ENCODE measurements at places on chromosomes 1 and 21.

- no peak for DNase-seq
Measured at GRCh38 chr1:211610779-211611556, 32.0 kb upstream of the SLC30A1 start.

- no peak for DNase-seq
Measured at GRCh38 chr1:221444346-221444745, 297.5 kb downstream of the DUSP10 start.

DNA sequence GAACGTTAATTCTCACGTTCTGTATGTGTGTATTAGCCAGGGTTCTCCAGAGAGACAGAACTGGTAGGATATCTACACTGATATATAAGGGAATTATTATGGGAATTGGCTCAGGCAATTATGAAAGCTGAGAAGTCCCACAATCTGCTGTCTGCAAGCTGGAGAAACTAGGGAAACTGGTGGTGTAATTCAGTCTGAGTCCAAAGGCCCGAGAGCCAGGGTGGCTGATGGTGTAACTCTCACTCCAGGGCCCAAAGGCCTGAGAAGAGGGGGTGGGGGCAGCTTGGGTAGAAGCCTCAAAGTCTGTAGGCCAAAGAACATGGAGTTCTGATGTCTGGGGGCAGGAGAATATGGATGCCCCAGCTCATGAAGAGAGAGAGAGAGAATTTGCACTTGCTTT is 13.3 kb upstream of the VASH2 start:
- no peak for DNase-seq

DNA sequence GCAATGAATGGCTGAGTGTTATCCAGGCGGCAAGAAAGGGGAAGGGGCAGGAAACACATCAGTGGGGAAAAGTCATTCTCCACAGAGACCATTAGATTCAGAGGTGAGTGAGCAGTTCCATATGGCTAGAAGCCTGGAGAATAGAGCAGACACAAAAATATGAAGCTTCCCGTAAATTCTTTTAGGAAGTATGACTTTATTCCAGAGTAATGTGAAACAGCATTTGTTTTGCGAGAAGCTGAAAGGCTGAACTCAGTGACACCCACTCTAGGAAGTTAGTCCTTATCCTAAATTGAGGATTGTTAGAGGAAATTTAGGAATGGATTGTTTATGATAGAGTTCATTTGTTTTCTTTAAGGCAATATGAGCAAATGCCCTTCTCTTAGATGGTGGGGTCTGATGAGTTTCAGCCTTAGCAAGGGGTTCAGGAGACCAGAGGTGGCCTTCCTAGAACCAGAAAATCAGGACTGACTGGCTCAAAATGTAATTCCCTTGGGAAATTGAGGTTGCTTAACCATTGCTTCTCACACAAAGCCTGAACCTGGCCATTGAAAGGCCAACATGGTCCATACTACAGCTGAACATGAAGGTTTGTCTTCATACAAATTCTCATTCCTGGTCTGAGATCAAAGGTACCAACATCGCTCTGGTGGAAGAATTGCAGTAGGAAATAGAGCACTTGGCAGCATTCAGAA is 167.5 kb downstream of the TPR start:
- no peak for DNase-seq

- DNase-seq, result no peak
Measured at GRCh38 chr1:235078480-235079381, 49.9 kb downstream of the TOMM20 start.

DNA sequence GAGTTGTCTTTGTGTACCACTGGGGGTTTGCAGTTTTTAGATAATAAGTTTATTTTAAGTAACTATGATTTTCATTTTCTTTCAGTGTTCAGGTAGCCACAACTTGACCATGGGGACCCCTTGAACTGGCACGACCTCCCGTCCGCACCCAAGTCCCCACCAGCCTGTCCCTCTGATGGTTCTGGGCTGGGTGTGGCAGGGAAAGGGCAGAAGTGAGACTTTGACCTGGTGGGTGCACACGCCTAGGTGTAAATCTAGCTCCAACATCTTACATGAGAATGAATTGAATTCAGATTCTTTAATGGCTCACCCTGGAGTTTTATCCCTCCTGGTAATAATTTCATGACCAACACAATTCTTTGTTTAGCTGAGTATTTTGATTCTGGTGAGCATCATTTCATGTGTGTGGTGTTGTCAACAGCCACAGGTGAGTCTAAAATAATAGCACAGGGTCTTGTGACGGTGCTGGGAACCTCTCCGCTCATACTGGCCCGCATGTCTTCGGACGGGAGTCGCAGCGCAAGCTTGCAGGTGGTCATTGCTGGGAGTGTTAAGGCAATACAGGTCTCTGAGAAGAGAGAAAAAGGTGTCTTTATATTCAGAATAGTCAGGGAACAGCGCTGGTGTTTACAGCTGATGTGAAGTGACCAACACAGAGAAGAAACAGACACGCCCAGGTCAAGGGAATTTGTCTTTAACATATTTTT is 50.8 kb upstream of the POFUT2 start:
- no peak for DNase-seq

- DNase-seq, result no peak
Measured at GRCh38 chr1:184648856-184649201, 105.8 kb downstream of the EDEM3 start.

DNA sequence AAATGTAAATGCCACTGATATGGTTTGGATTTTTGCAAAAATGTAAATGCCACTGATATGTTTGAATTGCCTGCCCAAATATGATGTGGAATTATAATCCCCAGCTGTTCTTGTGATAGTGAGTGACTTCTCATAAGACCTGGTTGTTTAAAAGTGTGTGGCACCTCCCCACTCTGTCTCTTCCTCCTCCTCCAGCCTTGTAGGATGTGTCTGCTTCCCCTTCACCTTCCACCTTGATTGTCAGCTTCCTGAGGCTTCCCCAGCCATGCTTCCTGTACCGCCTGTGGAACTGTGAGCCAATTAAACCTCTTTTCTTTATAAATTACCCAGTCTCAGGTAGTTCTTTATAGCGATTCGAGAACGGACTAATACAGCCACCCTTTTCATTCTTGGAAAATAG is 1.3 kb upstream of the CCT8 start:
- no peak for DNase-seq

DNA sequence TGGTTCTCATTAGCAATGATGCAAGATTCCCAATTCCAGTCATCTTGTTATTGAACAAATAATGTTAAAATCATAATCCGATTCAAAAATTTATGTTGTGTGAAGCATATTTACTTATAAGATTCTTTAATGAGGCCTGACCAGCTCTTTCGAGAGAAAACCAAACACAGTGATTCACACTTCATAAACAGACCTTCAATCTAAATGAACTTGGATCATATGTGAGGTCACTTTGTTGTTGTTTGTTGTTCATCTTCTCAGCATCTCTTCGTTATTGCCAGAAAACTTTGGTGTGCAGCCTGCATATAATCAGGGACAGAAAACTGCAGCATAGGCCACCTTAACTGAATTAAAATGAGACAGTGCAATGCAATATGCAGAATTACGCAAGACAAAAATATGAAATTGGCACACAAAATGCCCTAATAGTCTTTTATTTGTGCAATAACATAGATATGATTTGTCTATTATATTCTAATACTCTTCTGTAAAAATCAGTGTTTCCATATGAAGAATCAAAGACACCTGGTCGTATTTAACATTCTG is 30.1 kb downstream of the NCAM2 start:
- no peak for DNase-seq

DNA sequence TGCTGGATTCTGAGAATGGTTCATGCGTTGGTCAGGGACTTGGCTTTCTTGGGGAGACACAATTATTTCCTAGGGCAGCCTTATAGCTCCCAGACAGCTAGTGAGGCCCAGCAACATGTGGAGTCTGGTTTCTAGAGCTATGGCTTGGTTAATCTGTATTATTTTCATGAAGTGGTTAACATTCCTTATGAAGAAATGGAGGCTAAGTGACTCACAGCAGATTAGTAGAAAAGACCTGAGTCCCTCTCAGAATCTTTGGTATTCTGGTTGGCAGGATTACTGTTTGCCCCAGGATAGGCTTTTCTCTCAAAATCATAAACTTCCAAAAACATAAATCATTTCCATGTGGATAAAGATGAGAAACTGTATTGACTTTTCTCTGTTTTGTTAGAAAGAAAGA is 42.3 kb downstream of the DUSP10 start:
- DNase-seq, result peak; percentile 48

DNA sequence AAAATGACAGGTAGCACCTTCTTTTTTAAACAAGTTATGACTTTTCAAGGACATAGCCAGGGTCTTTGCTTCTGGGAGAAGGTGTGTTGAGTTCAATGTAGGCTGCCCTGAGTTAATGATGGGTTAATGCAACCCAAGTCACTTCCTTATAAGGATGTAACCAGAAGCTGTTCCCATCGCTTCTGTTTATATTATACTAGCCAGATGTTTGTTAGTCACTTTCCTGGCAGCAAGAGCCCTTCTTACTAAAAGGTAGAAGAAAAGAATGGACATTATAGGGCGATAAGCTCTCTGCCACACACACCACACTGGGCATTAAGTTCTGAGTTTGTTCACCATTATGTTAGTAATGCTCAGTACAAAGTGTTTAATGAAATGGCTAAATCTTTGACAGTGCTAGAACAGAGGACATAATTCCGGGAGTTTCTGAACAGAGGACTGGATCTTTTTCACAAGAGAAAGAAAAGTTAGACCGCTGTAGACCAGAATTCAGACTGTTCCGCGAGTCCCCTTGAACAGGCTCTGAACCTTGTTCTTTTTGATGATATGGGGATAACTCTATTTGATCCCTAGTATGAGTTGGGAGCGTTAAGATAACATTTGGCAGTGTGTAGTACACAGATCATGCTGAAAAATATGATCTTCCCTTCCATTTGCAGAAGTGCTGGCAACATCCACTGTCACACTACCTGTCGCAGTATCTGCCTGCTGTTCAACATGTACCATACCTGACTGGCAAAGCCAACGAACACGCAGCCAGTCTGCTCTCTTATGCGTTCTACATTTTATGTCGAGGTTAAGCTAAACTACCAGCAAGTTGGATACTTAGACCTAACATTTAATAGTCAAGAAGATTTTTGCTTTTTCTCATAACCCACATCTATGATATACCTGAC is 41.0 kb downstream of the DEGS1 start:
- no peak for DNase-seq

GRCh38 chr1:41537251-41537650 is 52.8 kb upstream of the EDN2 start:
- DNase-seq, result no peak

DNA sequence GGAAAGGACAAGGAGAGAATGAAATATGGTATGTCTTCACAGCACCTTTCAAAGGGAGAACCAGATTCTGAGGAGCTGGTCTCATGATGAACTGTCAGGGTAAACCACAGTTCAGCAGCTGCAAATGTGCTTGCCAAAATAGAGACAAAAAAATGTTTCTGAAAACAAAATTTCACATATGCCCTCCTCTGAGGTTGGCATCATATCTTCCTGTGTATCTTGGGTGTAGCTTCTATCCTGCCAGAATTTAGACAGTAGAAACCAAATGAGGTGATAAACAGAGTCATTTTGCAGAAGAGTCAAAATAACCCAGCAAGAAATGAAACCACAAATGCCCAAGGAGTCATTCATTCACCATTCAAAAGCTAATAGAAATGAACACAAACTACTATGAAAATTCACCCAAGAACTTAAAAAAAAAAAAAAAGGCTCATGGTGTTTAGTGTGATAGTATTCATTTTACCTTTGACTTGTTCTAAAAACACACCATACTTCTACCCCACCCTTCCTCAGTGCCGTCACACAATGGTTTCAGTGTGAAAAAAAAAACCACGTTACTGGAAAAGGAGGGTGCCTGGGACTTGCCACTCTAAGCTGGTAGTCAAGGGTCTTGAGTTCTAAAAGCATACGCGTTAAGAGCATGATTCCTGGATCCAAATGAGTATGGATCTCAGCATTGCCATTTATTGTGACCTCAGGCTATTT is 18.5 kb downstream of the SELL start:
- DNase-seq, result no peak

GRCh38 chr1:112673592-112674439 is 643 bp upstream of the MOV10 start:
- DNase-seq, result peak; percentile 43

GRCh38 chr21:33541756-33542639 is at the start of gene GART:
GART (minus strand) TSS chr21:33542117; CDS start chr21:33539315, 2,802 bp downstream.
- DNase-seq, result peak; percentile 87

DNA sequence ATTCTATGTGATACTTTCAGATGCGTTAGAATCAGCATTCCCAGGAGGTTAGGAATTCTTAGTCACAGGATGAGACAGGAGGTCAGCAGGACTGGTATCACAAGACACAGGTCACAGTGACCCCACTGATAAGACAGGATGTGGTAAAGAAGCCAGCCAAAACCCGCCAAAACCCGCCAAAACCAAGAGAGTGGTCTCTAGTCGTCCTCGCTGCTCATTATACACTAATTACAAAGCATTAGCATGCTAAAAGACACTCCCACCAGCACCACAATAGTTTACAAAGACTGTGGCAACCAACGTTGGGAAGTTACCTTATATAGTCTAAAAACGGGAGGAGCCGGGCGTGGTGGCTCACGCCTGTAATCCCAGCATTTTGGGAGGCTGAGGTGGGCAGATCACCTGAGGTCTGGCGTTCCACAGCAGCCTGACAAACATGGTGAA is 13.9 kb upstream of the ACTA1 start:
- DNase-seq, result no peak

DNA sequence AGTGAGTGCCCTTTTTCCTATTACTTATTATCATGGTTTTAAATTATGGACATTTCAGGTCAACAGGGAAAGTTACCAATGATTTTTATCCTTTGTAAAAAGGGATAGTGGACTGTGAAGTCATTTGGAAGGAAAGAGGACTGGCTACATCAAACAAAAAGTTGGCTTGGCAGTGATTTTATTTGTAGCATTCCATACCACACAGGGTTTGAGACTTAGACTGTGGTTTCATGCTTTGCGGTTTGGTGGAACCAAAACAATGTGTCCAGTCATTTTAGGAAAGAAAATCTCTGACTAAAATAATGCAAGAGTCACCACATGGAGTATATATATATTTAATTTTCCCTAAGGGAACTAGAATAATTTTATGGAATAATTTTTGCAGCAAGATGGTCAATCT is 239.5 kb downstream of the HMCN1 start:
- peak; percentile 94 for DNase-seq

GRCh38 chr1:99869304-99869703 is 19.1 kb downstream of the AGL start:
- no peak for DNase-seq

GRCh38 chr1:225844236-225845061 is 34.5 kb downstream of the EPHX1 start:
- DNase-seq, result no peak

DNA sequence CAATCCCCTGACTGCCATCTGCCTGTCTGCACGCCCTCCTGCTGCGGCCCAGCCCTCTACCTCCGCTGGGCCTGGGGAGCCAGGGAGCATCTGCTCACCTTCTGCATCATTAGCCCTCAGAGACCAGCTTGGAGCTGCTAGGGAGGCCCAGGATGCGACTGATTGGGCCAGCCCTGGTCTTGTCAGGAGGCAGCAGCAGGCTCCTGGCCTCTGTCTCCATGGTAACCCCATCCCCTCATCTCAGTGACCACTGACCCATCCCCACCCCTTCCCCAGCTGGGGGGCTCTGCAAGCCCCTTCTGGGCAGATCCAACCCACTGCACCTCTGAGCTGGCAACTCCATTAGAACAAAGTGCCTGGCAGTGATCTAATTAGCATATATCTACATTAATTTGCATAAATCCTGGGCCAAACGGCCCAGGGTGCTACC is 37.7 kb downstream of the NKAIN1 start:
- no peak for DNase-seq

- DNase-seq, result no peak
Measured at GRCh38 chr21:46161633-46162592, 6.5 kb upstream of the FTCD start.

- no peak for DNase-seq
Measured at GRCh38 chr1:38153066-38153777, 106.6 kb upstream of the POU3F1 start.

- DNase-seq, result no peak
Measured at GRCh38 chr1:108067884-108068540, 103.0 kb upstream of the VAV3 start.

Measured in SJCRH30 (cell line).